ENCODE measurements at places on chromosomes 5 and 9. TPM values are rescaled to one million over a fixed set of nuclear protein-coding genes. Genes with fewer than 3 reads are reported as not detected.
A peak's percentile ranks its signal among the peaks of the same experiment; 100 is the strongest.

DNA sequence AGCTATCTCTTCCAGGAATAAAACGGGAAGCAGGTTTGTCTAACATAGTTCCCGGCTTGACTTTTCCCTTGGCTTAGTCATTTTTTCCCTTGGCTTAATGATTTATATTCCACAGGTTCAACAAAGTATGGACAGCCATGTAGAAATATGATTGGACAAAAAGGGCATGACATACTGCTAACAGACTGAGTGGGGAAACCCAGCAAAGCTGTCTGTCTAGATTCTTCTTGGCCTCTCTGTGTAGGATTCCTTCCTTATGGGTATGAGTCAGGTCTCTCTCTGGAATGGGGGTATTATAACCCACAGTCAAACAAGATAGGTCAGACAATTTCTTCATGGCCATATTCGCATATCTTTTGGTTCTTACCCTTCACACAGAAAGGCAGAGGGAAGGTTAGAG is 5.7 kb upstream of the MTAP start:
- no peak overlapping the region for H3K27ac ChIP-seq
- DNase-seq, result no peak
- no peak overlapping the region for H3K4me3 ChIP-seq
- no peaks in the 10 kb centered on the region for H3K36me3 ChIP-seq
- no peaks in the 10 kb centered on the region for H3K27me3 ChIP-seq

GRCh38 chr9:1170918-1171317 is 120.8 kb downstream of the DMRT2 start:
- H3K27me3 ChIP-seq, result no peaks in the 10 kb centered on the region
- no peaks in the 10 kb centered on the region for H3K36me3 ChIP-seq
- H3K4me1 ChIP-seq, result no peaks in the 10 kb centered on the region
- H3K27ac ChIP-seq, result no peak overlapping the region
- no peak for DNase-seq
- H3K4me3 ChIP-seq, result no peak overlapping the region

GRCh38 chr9:87212605-87213021 is 265.3 kb upstream of the GAS1 start:
- no peak overlapping the region for H3K27ac ChIP-seq
- no peaks in the 10 kb centered on the region for H3K27me3 ChIP-seq
- no peak overlapping the region for H3K4me3 ChIP-seq
- no peaks in the 10 kb centered on the region for H3K36me3 ChIP-seq

The TAL2 gene
- polyA plus RNA-seq, result 0.46 TPM

The TRIM7 gene
- 11.0 TPM for polyA plus RNA-seq

DNA sequence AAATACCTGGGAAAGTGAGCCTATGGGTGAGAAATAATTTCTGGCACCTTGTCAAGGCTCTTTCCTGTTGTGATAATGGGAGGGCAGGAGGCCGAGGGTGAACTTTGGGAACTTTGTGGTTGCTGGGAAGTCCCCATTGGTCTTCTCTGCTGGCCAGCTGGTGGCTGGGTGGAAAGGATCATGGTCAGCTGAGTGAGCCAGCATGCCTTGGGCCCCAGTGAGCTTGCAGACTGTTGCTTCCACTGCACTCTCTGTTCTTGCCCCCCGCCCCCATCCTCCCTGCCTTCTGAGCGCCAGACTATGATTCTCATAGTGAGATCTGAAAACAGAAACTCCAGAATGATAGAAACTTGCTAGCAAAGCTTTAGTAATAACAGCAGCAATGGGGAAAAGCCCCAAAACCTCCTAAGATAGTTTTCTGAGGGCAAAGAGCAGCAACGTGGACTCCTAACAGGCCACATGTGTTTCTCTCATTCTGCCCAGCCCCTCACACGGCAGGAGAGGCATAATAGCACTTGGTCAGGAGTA is 139.2 kb upstream of the SMARCA2 start:
- H3K27me3 ChIP-seq, result no peaks in the 10 kb centered on the region
- no peak overlapping the region for H3K4me3 ChIP-seq

DNA sequence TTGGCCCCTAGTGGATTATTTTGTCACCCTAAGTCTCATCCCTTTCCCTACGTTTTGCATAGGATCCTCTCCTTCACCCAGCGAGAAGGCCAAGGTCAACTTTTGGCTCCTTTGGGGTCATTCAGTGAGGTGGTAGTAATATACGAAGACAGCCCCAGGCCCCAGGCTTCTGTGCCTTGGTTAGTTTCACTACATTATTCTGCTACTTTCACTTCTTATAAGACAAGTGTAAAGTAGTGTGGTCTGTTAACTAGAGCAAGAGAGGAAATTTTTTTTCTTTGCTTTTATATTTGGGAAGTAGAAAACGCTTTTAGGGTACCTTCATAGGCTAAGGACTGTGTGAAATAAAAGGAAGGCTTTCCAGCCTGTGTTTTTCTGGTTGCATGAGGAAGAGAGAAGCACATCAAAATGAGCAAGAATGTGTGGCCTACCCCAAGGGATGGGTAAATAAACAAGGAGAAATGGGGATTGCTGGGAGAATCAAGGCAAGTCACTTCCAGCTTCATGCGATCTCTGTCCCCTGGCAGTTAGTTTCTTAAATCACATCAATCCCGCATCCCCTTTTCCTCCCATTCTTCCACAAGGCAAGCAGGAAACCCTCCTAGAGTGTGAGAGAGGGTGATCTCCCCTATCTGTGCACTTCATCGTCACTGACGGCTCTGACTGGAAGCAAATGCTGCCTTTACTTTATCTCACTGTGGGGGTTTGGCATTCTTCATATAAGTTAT is 677.0 kb upstream of the WWC1 start:
- H3K4me1 ChIP-seq, result no peaks in the 10 kb centered on the region
- no peak for DNase-seq
- no peak overlapping the region for H3K27ac ChIP-seq
- no peaks in the 10 kb centered on the region for H3K27me3 ChIP-seq
- no peak overlapping the region for H3K4me3 ChIP-seq

- no peak overlapping the region for H3K4me3 ChIP-seq
- no peak overlapping the region for H3K27ac ChIP-seq
- no peak for DNase-seq
- no peaks in the 10 kb centered on the region for H3K36me3 ChIP-seq
- H3K4me1 ChIP-seq, result no peaks in the 10 kb centered on the region
These were observed 49.5 kb upstream of the TYRP1 start for GRCh38 chr9:12643686-12644085.

The CCDC192 gene
- 0.07 TPM for polyA plus RNA-seq

DNA sequence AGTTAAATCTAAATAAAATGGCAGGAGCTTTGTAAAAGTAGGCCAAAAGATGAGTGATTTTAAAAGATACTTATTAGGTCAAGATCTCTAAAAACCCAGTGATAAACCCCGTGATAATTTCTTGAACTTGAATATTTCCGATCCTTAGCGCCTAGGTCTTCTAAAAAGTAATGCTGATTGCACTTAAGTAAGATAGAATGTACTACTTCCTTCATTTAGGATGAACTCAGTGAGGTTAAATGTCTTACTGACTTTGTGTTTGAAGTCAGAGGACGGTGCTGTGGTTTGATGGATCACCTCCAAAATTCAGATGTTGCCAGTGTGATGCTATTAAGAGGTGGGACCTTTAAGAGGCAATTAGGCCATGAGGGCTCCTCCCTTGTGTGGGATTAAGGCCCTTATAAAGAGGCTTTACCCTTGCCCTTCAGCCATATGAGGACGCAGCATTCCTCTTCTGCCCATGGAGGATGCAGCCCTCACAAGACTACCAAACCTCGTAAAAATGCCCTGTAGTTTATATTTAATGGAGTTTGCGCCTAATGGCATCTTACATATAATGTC is 130.1 kb downstream of the TRIO start:
- H3K4me3 ChIP-seq, result no peak overlapping the region
- no peak overlapping the region for H3K27ac ChIP-seq
- H3K36me3 ChIP-seq, result peaks cover 16% of the 10 kb centered on the region
- H3K4me1 ChIP-seq, result peaks cover 32% of the 10 kb centered on the region
- no peaks in the 10 kb centered on the region for H3K27me3 ChIP-seq

DNA sequence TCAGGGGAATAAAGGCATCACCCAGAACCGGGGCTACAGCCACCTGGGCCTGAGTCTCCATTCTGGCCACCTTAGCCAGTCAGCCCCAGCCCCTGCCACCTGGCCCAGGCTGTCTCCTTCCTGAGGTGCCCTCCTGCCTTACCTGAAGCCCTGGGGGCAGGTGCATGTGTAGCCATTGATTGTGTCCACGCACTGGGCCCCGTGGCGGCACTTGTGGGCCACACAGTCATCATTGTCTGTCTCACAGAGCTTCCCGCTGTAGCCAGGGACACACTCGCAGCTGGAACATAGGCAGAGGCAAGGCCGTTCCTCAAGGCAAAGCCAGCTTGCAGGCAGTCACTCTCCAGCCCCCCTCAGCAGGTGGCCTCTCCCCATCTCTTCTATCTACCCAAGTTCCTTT is 107.7 kb upstream of the PANK3 start:
- no peak overlapping the region for H3K27ac ChIP-seq
- no peak overlapping the region for H3K4me3 ChIP-seq
- DNase-seq, result no peak
- no peaks in the 10 kb centered on the region for H3K4me1 ChIP-seq
- H3K36me3 ChIP-seq, result no peaks in the 10 kb centered on the region

The TAF11L10 gene
- not detected for polyA plus RNA-seq

DNA sequence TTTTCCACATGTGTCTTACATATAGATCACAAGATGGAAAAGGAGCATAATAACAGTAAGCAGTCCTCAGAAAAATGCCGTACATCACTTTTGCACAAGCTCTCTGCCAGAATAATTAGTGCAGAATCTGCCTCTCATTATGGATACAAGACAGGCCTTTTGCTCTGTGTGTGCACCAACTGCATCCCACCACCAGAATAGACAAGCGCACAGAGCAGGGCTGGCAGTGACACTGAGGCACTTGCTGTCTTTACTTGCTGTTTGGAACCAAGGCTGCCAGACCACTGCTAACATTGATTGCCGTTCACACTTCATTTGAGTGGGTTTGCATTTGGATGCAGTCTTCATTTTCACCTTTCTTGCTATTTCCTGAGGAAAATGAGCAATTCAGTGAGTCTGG is 741.3 kb downstream of the TLE1 start:
- no peaks in the 10 kb centered on the region for H3K36me3 ChIP-seq
- no peaks in the 10 kb centered on the region for H3K4me1 ChIP-seq
- no peak overlapping the region for H3K27ac ChIP-seq
- DNase-seq, result no peak
- no peak overlapping the region for H3K4me3 ChIP-seq

- H3K27me3 ChIP-seq, result no peaks in the 10 kb centered on the region
- no peak overlapping the region for H3K27ac ChIP-seq
- DNase-seq, result no peak
- H3K4me1 ChIP-seq, result peaks cover 37% of the 10 kb centered on the region
- H3K36me3 ChIP-seq, result peaks cover 36% of the 10 kb centered on the region
These were observed 63.5 kb downstream of the MEF2C start for GRCh38 chr5:88819301-88819999.

The GLDC gene
- 0.26 TPM for polyA plus RNA-seq

DNA sequence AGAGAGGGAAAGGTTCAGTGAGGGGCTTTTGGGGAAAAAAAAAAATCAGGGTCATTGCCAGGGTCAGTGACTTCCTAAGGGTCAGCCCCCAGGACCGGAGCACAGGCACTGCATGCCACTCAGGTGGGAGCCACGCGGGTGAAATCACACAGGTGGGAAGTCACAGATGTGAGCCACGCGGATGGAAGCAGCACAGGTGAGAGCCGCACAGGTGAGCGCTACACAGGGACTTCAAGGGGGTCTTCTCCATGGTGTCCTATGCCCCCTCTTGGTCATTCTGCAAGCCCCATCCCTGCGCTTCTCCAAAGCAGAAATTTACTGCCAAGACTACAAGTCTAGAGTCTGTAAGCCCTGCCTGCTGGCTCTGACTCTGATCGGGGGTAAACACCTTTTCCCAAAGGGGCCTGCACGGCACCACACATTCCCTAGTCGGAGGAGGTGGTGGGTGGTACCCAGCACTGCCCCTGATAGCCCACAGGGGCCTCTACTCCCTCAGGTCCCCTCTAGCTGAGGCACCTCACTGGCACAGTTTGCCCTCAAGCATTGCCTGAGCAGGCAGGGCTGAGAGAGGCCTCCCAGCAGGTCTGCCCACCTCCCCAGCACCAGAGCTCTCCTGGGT is 18.3 kb upstream of the OBP2B start:
- no peak overlapping the region for H3K27ac ChIP-seq
- no peaks in the 10 kb centered on the region for H3K4me1 ChIP-seq
- H3K4me3 ChIP-seq, result no peak overlapping the region
- no peaks in the 10 kb centered on the region for H3K27me3 ChIP-seq
- no peak for DNase-seq

GRCh38 chr5:151483176-151483575 is 35.8 kb downstream of the SLC36A1 start:
- H3K27ac ChIP-seq, result no peak overlapping the region
- no peaks in the 10 kb centered on the region for H3K27me3 ChIP-seq
- DNase-seq, result no peak
- no peaks in the 10 kb centered on the region for H3K4me1 ChIP-seq
- no peak overlapping the region for H3K4me3 ChIP-seq

GRCh38 chr9:87029905-87030304 is 82.6 kb upstream of the GAS1 start:
- no peak overlapping the region for H3K4me3 ChIP-seq
- no peak overlapping the region for H3K27ac ChIP-seq
- no peaks in the 10 kb centered on the region for H3K36me3 ChIP-seq
- DNase-seq, result no peak

DNA sequence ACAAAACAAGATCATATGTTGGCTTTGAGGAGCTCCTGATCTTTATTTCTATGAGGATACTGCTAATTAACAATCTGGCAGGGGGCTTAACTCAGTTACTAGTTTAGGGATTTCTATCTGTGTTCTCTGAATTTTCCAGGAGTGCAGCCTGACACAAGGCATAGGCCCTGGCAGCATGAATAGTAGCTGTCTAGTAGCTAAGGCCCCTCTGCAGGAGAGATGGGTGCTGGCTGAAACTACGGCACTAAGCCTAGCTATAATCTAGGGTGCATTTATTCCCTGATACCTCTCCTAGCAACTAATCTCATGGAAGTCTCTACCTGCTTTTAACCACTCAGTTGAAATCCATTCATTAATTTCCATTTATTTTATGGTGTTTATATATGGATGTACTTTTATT is 268.2 kb downstream of the TMEM232 start:
- H3K27ac ChIP-seq, result no peak overlapping the region
- no peaks in the 10 kb centered on the region for H3K27me3 ChIP-seq
- DNase-seq, result no peak
- H3K36me3 ChIP-seq, result no peaks in the 10 kb centered on the region
- H3K4me3 ChIP-seq, result no peak overlapping the region

The SLC1A3 gene
- 153 TPM for polyA plus RNA-seq

The EGFLAM gene
- 11.2 TPM for polyA plus RNA-seq

The CATSPER3 gene
- polyA plus RNA-seq, result 0.61 TPM

- no peaks in the 10 kb centered on the region for H3K27me3 ChIP-seq
- peaks cover 10% of the 10 kb centered on the region for H3K4me1 ChIP-seq
- H3K4me3 ChIP-seq, result no peak overlapping the region
- DNase-seq, result no peak
- peaks cover 8% of the 10 kb centered on the region for H3K36me3 ChIP-seq
These were observed 44.0 kb downstream of the RNF130 start for GRCh38 chr5:180027459-180028089.

GRCh38 chr5:157857816-157858526 is 974 bp downstream of the CLINT1 start:
- H3K36me3 ChIP-seq, result no peaks in the 10 kb centered on the region
- peak overlapping the region; percentile 98 for H3K4me3 ChIP-seq
- DNase-seq, result no peak
- peaks cover 12% of the 10 kb centered on the region for H3K4me1 ChIP-seq

The TRPM6 gene
- 0.12 TPM for polyA plus RNA-seq

The FABP6 gene
- 0.25 TPM for polyA plus RNA-seq

- H3K4me1 ChIP-seq, result no peaks in the 10 kb centered on the region
- no peaks in the 10 kb centered on the region for H3K36me3 ChIP-seq
- DNase-seq, result no peak
- no peak overlapping the region for H3K4me3 ChIP-seq
- H3K27ac ChIP-seq, result no peak overlapping the region
These were observed 31.1 kb downstream of the SEMA6A start for GRCh38 chr5:116543501-116543900.

The THBS4 gene
- polyA plus RNA-seq, result 46.2 TPM
